ENCODE measurements at places on chromosomes 2 and 18.

DNA sequence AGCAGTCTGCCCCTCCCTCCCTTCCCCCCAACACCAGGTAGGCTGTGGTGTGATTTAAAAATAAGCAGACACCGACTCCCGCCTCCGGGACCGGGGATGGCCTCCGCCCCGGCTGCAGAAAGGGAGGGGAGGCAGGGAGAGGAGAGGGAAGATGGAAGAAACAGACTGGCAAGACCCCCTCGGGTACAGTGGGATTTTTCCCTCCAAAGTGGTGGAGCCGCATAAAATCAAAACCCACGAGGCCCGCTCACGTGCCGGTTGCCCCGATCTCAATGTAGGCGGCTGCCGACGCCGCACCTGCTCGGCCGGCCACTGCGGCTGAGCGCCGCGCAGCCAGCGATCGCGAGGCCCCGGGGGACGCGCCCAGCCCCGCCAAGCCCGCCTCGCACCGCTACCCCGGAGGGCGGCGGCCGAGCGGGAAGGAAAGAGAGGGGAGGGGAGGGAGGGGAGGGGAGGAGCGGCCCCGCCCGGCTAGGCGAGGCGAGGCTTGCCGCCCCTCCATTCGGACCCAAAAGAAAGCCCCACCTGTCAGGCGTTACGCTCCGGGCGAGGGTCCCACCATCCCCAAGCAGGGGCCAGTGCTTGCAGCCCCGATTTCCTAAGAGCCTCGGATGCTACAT, 811 bp downstream of the ADD2 start:
- no peak for DNase-seq

DNA sequence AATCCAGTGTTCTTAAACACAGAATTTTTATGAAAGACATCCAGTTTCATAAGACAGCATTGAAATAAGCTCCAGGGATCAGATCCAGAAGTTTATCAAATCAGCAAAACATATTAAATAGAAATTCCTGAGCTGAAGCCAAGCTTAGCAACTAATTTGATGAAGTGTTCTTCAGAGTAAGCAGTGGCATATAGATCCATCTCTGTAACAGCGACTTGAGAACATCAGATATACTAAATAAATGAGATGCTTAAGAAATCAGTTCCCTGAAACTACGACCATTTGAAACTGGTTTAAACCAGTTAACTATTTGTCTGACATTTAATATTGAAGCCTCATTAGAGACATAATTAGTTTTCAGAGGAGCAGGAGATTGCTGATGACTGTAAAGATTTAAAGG, 34.1 kb downstream of the PPP1R1C start:
- DNase-seq: no peak

DNA sequence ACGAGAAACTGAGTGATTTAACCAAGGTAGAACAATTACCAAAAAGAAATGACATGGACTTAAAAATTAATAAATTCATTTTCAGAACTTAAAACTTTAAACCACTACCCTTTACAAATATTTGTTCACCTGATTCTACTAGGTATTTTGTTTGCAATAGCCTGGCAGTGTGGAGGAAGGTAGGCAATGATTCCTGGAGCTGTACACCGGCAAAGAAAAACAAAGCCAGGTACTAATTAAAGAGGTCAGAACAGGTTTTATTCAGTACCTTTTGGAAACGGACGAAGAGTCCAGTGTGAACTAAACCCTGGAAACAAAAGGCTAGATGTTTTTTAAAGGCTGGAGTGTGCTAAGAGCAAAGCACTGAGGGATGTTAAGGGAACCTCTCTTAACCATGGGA, 561.3 kb upstream of the FSHR start:
- no peak for DNase-seq

GRCh38 chr2:96594691-96595152, 43.4 kb downstream of the KANSL3 start:
- DNase-seq: no peak

DNA sequence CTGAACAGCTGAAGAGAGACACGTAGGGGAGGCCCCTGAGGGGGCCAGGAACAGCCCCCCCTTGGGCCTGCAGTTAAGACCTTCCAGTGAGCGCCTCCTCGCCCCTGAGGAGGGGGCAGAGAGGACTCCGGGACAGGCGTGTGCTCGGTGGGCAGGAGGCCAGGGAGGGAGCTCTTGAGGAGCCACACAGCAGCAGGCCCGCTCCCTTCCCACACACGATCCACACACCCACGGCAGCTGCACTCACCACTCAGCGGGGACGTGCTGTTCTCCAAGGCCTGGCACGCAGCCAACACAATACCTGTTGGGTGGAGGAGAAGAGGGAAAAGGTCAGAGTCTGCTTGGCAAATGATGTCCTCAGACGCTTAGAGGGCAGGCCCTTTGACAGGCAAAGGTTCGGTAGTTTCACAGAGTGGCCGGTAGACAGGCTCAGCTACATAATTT, 39.0 kb downstream of the TGFA start:
- no peak for DNase-seq

GRCh38 chr2:10087360-10087759, 7.1 kb upstream of the CYS1 start:
- no peak for DNase-seq

DNA sequence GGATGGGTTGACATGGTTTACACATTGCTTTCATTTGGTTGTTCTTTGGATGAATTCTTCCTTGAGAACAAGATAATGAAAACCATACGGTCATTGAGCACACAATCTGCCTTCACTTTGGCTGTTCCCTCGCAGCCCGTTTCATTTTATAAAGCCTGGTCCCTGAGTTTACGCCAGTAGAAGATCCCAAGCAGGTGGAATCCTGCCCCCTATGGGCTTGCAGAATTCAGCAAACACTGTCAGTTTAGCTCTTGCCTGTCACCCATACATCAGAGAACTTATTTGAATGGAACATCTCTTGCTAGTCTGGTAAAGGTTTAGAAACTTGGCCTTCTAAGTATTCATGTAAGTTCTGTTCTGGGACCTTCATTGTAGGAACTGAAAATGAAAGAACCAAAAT, 666.4 kb upstream of the ZEB2 start:
- no peak for DNase-seq

DNA sequence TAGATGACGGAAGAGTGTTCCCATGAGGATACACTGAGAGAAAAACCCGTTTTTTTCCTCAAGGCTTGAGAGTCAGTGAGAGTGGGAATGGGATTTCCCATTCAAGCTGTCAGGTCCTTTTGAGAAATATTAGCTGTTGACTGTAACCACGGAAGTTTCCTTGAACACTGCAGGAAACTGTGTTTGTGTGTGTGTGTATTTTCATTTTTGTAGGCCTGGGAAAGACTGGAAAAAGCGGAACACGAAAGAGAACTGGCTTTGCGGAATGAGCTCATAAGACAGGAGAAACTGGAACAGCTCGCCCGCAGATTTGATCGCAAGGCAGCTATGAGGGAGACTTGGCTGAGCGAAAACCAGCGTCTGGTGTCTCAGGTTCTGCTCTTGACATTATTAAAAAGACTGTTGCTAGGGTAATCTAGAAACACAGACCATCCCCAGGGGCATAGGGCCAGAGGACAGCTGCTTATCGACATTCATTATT, 98.8 kb upstream of the EML6 start:
- no peak for DNase-seq

DNA sequence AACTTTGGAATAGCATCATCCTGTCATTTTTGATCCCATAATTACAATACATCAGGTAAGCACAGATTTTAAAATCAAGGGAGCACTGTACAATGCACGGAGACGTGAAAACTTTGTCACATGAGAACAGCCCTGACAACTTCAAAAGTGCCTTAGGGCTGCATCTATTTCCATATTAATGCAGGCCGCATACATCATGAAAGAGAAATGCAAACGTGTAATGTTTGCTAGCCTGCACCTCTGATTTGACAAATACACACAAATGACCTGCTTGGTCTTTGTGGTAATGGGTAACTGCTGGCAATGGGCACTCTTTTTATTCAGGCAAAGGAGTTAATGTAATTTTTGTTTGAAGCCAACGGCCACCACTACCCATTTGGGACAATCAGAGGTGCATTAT, 202.0 kb upstream of the EPHA4 start:
- DNase-seq: no peak

DNA sequence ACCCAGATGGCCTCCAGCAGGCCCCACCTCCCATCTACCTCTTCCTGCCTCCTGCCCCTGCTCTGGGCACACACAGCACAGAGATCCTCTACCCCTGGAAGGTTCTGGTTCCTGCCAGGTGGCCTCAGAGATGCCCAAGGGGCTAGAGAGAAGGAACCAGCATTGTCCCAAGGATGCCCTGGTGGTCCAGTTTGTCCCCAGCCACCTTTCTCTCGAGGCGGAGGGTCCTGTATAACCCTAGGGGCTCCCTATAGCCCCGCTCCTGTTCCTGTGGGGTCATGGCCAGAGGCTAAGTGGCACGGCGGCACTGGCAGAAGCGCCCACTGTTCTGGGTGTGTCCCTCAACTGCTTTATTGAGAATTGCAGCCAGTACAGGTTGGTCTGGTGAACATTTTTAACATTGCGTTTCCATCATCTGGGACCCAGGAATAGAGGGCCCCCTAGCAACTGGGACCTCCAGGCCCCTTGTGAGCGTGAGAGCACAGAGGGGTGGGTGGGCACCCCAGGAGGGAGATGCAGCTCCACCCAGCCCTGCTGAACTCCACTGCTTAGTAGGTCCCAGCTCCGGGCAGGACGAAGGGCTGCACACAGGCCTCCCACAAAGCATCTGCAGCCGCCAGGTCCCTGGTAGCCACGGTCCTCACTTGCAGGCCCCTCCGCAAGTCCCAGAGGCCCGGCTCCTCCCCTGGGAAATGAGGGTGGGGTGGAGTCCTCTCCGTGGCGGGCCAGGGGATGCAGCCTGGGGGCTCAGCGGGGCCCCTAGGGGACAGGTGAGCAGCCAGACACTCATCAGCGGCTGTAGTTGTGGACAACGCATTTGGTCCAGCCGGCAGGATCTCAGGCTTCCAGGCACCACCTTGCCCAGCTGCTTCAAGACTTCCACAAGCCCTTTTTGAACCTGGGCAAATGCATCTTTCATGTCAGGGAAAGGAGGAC, 33.1 kb downstream of the GPC1 start:
- DNase-seq: peak; percentile 2

- DNase-seq: no peak
Observed at GRCh38 chr2:48039209-48039990, 133.1 kb upstream of the FBXO11 start.

GRCh38 chr18:48990481-48991318, 39.9 kb upstream of the SMAD7 start:
- DNase-seq: no peak

DNA sequence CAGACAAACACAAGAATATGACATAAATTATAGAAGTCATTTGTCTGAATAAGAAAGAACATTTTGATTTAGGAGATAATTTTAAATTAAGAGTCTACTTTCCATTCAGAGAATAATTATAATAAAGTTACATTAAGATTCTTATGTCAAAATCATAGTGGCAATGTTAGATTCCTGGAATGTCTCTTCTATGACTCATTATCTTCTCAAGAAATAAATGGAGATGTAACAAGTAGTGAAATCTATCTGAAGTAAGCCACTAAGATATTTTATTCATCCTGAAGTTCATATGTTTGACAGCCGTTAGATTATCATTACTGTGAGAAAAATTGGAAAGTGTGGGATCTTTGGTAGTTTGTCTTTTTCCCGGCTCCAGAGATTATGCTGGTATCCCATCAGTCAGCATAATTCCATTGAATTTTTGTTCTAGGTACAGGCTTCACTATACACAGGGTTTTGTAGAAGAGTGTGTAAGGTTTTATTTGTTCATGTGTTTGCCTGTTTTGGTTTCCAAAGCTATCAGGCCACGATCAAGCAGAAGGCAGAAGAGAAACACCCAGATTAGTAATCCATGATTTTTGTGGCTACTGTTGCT, 1246.6 kb upstream of the LRRTM1 start:
- no peak for DNase-seq

- DNase-seq: no peak
Observed at GRCh38 chr2:75253526-75253925, 54.2 kb upstream of the TACR1 start.

DNA sequence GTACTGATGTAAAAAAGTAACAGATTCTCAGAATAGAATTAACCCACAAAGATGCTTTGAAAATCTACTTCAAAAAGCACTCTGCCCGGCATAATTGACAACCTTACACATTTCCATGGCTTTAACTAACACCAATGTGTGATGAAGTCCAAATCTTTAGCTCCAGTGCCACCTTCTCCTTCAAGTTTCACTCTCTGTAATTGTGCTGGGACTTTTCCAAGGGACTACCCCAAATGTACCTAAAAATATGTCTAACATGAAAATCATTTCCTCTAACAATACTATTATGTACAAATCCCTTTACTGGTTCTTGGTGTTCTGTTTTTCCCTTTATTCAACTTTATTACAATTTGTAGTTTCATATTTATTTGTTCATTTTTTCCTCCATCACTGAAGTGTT, 20.6 kb upstream of the UBE2E3 start:
- no peak for DNase-seq

- no peak for DNase-seq
Observed at GRCh38 chr18:46335534-46336101, 231.4 kb downstream of the HAUS1 start.

DNA sequence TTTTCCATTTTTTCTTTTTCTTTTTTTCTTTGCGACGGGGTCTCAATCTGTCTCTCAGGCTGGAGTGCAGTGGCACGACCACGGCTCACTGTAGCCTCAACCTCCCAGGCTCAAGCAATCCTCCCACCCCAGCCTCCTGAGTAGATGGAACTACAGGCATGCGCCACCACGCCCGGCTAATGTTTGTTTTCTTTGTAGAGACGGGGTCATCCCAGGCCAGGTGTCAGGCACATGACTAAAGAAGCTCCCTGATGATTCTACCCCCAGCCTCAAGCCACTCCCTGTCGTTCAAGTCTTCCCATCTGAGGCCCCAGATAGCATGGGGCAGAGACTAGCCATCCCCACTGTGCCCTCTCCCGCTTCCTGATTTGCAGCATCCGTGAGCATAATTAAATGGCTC, 9.8 kb upstream of the FZD5 start:
- no peak for DNase-seq

DNA sequence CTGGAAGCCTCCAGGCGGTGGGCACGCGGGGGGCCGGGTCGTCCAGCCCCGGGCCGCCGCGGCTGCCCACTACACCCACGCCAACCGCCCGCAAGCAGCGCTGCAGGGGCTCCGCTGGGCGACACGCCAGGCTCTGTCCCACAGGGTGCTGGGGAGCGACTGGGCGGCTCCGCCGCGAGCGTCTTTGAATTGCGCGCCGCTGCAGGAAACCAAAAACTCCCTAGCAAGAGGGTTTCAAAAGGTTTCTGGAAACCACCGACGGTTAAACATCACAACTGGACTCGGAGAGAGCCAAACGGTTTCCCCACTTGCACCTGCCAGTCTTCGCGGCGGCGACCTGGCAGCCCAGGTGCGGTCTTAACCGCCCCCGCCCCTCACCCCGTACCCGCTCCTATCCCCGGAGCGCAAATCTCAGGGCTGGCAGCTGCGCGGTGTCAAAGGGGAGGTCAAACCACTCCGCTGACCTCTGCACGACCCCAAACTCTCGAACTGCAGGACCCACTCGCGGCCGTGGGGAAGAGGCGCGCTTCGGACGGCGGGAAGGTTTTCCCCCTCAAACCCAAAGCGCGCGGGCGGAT, 1.0 kb downstream of the CXCR4 start:
- peak; percentile 57 for DNase-seq

Measured in activated T-helper 1 cell treated with anti-CD3 and anti-CD28 coated beads, Interleukin-2, amount 50 U/mL, for 16 hours (primary cell).